Naive thymus-derived CD8-positive, alpha-beta T cell (primary cell): ENCODE measurements at places on chromosomes 1 and 21. TPM values are rescaled to one million over a fixed set of nuclear protein-coding genes. Genes with fewer than 3 reads are reported as not detected.

Gene SLC9C2
- polyA plus RNA-seq = not detected

Gene TEX38
- not detected for polyA plus RNA-seq

Gene IFFO2
- 4.4 TPM for polyA plus RNA-seq

Gene DYNLT5
- polyA plus RNA-seq = not detected

Gene TACSTD2
- polyA plus RNA-seq = not detected

Gene HEYL
- 0.30 TPM for polyA plus RNA-seq

DNA sequence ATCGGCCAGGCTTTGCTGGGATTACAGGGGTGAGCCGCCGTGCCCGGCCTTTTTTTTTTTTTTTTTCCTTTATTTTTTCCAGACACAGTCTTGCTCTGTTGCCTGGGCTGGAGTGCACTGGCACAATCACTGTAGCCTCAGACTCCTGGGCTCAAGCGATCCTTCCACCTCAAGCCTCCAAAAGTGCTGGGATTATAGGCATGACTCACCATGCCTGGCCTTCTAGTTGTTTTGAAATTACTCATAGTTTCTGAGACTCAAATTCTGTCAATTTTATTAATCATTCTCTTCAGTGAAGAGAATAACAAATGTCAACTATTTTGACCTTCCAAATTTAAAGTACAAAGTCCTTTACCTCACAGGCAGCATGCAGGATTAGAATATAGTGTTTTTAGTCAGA is 374.5 kb downstream of the PLA2G4A start:
- no peak overlapping the region for H3K4me3 ChIP-seq
- DNase-seq = no peak
- no peak overlapping the region for H3K27ac ChIP-seq
- H3K4me1 ChIP-seq = no peaks in the 10 kb centered on the region
- no peaks in the 10 kb centered on the region for H3K27me3 ChIP-seq
- H3K36me3 ChIP-seq = no peaks in the 10 kb centered on the region

- H3K4me3 ChIP-seq = no peak overlapping the region
- H3K27me3 ChIP-seq = no peaks in the 10 kb centered on the region
- H3K36me3 ChIP-seq = no peaks in the 10 kb centered on the region
- DNase-seq = no peak
- H3K27ac ChIP-seq = no peak overlapping the region
- no peaks in the 10 kb centered on the region for H3K4me1 ChIP-seq
Measured at GRCh38 chr1:107544285-107544684, 403.4 kb downstream of the NTNG1 start.

- H3K36me3 ChIP-seq = no peaks in the 10 kb centered on the region
- no peak overlapping the region for H3K27ac ChIP-seq
- peaks cover 5% of the 10 kb centered on the region for H3K27me3 ChIP-seq
Measured at GRCh38 chr1:232191560-232191959, 438.4 kb downstream of the SIPA1L2 start.

- H3K4me3 ChIP-seq = peak overlapping the region; percentile 84
- peaks cover 45% of the 10 kb centered on the region for H3K27me3 ChIP-seq
- H3K4me1 ChIP-seq = peaks cover 28% of the 10 kb centered on the region
- H3K36me3 ChIP-seq = no peaks in the 10 kb centered on the region
- H3K27ac ChIP-seq = no peak overlapping the region
Measured at GRCh38 chr1:245153552-245154428, 995 bp upstream of the KIF26B start.

DNA sequence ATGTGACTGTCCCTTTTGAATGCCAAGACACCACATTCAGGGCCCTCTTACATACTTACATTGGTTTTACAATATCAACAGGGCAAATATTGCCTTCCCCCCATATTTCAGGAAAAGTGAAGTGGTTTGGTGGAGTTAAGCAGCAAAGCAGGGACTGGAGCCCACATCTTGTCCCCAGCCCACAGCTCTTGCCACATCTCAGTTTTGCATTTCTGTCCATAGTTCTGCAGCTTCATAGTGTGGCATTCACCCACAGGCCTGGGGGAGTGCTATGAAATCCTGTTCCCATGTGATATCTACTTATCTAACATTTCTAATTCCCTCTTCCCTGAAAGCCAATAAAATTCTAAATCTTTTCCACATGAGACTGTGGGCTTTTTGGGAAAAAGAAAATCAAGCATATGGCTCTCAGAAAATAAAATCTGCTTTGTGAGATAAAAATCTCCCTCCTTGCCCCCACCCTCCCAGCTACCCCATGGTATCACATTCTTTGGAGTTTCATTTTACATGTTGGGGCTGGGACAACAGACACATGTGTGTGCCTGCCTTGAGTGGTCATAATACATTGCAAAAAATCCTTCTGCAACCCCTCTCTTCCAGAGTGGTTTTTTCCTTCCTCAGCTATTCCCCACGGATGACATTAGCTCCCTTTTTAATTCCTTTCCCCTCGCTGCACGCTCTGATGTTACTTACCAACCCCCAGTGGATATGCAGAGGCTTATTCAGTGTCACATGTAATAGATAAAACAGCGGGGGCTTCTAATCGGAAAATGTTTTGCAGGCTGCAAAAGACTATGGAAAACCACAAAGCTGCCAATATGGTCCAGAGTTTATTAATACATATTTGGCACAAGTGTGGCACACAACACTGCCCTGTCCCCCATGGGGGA is 20.5 kb upstream of the CD2 start:
- DNase-seq = no peak
- H3K27ac ChIP-seq = no peak overlapping the region
- H3K36me3 ChIP-seq = no peaks in the 10 kb centered on the region
- peaks cover 1% of the 10 kb centered on the region for H3K27me3 ChIP-seq

DNA sequence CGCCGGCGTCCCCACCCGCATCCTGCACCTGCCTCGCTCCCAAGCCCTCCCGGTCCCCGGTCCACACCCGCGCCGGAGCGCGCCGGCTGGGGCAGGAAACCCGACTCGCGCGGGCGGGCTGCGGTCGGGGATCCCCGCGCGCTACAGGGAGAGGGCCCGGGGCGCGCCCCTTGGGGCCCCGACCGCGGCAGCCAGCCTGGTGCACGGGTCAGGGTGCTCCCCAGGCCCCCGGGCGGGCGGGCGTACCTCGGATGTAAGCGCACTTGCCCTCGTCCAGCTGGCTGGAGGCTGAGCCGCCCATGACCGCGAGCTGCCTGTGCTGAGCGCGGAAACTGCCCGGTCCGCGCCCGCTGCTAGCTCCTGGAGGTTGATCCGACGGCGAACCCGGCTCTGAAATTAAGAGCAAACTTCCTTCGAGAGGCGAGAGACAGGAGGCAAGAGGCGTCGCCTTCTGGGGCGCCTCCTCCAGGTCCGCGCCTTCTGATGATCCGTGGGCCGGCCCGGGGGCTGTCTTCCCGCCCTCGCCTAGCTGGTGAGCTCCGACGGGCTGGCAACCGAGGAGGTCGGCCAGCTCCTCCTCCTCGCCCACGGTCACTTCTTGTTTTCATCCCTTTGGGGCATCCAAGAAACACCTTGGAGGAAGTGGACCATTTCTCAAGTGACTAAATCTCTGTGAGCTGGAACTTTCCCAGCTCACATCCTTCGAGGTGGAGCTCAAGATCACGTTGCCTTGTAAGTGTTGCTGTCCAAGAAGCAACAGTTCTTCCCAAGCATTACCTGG is at the start of gene NIBAN1:
TSS of gene NIBAN1 (minus strand) at position 453 of the 781 bp plus-strand sequence. CDS start at position 301, 152 bp downstream.
- peaks cover 20% of the 10 kb centered on the region for H3K4me1 ChIP-seq
- H3K27me3 ChIP-seq = peaks cover 15% of the 10 kb centered on the region
- no peaks in the 10 kb centered on the region for H3K36me3 ChIP-seq
- peak; percentile 23 for DNase-seq
- H3K4me3 ChIP-seq = peak within 1 kb of the TSS; percentile 94

DNA sequence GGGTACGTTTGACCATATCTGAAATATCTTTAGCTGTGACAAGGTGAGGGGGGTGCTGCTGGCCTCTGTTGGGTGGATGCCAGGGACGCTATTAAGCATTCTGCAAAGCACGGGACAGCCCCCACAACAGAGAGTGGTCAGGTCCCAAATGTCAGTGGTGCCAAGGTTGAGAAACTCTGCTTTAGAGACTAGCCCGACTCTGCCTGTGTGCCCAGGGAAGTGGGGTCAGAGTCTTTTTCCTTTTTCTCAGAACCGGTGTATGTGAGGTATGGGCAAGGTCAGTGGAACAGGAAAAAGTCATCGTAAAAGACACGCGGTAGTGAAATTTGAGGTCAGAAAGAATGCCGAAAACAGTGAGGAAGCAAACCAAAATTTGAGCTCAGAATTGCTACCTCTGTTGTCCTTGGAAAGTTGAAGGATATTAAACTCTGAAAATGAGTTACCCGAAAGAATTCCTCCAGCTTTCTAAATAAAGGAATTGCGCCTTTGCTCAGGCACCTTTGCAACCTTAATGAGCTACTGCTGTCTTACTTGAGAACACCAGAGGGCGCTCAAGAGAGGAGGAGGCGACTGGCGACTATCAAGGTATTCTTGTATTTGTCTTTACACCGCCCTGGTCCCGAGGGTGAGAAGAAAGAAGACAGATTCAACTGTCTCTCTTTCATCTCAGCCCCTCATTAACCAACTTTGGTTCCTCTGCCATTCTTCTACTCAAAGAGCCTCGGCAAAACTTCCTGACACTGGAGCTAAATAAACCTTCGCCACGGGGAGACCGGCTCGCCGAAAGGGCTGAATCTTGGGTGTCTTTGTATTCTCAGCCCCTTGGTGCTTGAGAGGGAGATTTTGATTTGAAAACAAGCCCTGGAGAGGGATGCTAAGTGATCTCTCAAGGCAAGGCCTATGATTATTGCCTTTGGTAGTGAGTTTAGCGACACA is 85.4 kb upstream of the OLIG2 start:
- H3K36me3 ChIP-seq = no peaks in the 10 kb centered on the region
- H3K27ac ChIP-seq = no peak overlapping the region
- DNase-seq = peak; percentile 28
- H3K4me1 ChIP-seq = peaks cover 10% of the 10 kb centered on the region

DNA sequence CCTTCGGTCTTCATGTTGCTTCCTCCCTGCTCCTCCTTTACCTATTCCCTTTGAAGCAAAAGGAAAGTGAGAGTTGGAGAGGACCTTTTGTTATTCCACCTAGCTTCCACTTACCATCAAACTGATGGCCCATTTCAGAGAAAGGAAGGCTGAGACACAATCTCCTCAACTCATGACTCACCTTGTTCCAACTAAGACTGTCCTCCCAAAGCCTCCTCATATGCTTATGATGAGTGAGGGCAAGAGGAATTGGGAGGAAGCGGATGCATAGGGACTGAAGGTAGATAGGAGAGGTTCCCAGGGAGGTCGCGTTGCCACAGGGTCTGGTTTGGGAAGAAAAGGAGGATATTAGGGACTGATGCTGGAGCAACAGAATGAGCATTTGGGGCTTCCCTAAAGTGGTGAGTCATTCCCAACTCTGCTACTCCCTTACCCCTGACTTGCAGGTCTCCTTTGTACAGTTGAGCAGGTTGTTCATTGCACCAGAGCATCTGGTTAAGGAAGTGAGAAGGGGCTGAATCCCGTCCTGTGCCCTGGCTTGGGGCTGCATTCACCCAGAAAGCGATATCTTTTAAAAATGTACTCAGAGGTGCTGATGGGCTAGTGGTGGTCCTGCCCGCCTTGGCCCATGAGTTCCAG is 35.0 kb downstream of the LGR6 start:
- no peaks in the 10 kb centered on the region for H3K36me3 ChIP-seq
- no peaks in the 10 kb centered on the region for H3K27me3 ChIP-seq
- DNase-seq = no peak
- no peak overlapping the region for H3K27ac ChIP-seq

- peaks cover 38% of the 10 kb centered on the region for H3K36me3 ChIP-seq
- no peak for DNase-seq
- H3K4me1 ChIP-seq = peaks cover 20% of the 10 kb centered on the region
- peaks cover 28% of the 10 kb centered on the region for H3K27me3 ChIP-seq
Measured at GRCh38 chr1:201483373-201483949, 14.5 kb upstream of the PHLDA3 start.

DNA sequence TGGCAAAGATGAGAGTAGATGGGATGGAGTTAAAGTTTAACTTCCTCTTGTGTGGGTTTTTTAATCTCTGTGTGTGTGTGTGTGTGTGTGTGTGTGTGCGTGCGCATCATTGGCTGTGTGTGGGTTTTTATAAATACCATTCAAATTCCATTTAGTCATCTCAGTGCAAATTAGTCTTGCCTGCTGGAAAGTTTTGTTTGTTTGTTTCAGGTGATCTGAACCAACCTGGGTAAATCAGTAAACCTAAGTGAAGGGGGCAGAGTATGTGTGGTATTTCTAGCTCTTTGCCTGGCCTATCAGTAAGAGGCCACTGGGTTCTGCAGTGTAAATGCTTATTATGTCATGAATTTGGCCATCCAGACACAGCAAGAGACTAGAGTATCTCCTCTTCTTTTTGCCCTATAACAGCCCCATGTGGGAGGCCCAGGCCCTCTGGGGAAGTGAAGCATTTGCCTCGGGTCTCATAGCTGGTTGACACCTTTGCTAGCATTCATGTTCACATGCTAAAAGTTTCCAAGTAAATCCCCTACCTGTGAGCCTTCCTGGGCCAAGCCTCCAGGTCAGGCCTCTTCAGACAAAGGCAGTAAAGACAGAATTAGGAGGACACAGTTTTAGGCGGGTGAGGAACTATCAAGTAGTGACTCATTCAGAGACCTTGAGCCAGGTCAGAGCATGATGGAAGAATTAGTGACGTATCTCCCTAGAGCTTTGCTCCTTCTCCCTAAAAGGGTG is 14.7 kb downstream of the INTS3 start:
- no peak for DNase-seq
- H3K4me3 ChIP-seq = no peak overlapping the region
- peak overlapping the region; percentile 16 for H3K27ac ChIP-seq
- H3K36me3 ChIP-seq = peaks cover 75% of the 10 kb centered on the region

- H3K27me3 ChIP-seq = peaks cover 10% of the 10 kb centered on the region
- no peaks in the 10 kb centered on the region for H3K36me3 ChIP-seq
- H3K4me3 ChIP-seq = no peak overlapping the region
Measured at GRCh38 chr1:5721634-5722215, 270.5 kb downstream of the NPHP4 start.

DNA sequence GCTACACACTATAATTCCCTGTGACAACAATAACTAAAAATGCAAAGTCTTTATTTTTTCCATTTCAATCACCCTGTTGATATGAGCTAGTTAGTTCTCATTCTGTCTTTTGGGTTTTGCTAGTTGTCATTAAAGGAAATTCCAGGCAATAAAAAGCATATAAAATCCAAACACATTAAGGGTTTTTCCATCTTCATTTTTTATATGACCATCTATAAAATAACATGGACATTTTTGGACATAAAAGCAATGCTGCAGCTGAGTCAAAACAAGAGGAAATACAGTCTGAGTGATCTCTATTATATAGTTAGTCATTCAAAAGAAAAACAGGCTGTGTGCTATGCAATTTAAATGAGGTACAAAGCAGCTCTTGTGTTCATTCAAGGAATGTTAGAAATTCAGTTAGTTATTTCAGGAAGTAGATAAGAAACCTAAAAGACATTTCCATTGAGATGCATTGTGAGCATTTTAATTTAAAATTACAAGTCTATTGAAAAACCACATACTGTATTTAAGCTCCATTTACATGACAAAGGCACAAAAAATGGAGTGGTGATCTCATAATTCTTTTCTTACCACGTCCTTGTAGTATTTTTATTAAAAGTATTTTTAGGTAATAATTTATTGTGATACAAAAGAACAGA is 67.3 kb upstream of the BCL10 start:
- DNase-seq = no peak
- peaks cover 26% of the 10 kb centered on the region for H3K27me3 ChIP-seq
- no peaks in the 10 kb centered on the region for H3K36me3 ChIP-seq
- no peaks in the 10 kb centered on the region for H3K4me1 ChIP-seq
- no peak overlapping the region for H3K27ac ChIP-seq
